ENCODE measurements at places on chromosomes 5 and 9.

DNA sequence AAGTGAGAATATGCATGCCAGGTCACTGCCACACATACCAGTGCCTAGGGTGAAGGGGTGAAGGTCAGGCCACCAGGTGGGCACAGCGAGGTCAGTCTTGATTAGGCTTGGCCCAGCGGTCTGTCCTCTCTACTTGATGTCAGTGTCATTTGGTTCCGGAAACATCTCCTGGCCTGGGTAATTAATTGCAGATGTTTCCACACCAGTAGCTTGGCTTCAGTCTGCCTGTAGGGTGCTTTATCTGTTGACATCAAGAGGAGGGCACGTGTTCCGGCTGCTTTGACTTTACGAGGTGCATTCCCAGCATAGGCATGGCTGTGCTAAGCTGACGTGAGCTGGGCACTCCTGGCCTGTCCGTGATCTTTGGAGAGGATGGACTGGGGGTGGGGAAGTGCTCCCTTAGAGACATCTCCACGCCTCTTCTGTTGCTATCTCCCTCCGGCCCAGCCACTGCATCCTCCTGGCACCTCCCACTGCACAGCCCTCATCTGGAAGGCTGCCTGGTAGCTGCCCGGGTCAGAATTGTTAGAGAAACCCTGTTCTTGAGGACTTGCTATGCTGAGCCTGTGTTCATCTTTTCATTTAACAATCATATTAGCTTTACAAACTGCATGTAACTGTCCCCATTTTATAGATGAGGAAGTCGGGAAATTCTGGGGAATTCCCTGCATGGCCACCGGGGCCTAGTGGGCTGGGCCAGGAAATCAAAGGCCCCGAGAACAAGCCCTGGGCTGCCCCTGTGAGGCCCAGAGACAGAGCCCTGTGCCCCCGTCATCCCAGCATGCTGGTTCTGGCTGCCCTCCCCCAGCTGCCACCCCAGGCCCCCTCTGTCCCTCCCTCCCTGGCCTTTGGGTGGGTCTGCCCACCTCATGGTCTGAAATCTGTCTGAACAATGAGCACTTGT is 29.1 kb downstream of the JADE2 start:
- DNase-seq = peak; percentile 61

DNA sequence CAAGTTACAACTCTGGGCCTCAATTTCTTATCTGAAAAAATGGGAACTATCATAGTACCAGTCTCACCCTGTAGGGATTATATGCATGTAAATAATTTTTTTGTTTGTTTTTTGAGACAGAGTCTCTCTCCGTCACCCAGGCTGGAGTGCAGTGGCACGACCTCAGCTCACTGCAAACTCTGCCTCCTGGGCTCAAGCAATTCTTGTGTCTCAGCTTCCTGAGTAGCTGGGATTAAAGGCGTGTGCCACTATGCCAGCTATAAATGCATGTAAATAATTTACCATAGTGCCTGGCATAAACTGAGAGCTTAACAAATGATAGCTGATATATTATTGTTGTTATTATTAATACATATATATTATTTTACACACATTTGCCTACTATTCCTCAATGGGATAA is 3.0 kb upstream of the ARHGAP26 start:
- DNase-seq = no peak

DNA sequence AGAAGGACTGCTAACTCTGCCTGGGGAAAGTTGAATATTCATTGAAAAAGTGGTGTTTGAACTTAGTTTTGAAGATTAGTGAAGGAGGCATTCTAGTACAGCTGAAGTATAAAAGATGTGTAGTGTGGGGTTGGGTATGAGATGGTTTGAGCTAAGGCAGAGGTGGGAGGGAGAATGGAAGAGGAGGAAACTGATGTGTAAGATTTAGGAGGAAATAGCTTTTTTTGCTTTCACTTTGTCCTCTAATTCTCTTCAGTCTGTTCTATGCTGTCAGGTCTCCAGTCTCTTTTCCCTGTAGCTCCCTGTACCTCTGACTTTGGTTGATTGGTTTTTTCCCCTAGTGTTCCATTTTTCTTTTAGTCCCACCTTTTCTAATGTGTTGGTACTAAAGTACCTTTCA is 9.0 kb downstream of the CREBRF start:
- no peak for DNase-seq

DNA sequence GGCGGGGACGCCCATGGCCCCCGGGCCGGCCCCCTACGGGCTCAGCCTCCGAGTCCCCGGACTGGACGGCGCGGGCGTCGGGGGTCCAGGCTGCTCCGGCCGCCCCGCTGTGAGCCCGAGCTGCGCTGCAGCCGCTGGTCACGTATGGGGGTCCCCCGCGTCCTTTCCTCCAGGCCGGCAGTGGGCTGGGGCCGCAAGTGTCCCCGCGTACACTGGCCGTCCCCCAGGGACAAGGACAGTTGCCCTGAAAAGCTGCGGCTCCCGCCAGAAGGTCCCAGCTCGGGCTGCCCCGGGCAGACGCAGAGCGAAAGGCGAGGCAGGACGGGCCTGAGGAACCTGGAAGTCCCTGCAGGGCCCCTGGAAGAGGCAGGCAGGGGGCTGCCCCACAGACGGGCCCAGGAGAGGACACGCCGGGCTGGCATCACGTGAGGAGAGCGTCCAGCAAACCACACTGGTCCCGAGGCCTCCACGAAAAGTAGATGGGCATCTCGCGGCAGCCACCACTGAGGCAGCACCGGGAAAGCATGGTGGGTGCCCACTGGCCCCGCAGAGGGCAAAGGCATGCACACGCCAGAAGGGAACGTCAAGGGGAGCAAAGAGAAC is 3.3 kb upstream of the NKD2 start:
- DNase-seq = no peak

- DNase-seq = no peak
Observed at GRCh38 chr5:81819556-81820317, 68.8 kb upstream of the SSBP2 start.

DNA sequence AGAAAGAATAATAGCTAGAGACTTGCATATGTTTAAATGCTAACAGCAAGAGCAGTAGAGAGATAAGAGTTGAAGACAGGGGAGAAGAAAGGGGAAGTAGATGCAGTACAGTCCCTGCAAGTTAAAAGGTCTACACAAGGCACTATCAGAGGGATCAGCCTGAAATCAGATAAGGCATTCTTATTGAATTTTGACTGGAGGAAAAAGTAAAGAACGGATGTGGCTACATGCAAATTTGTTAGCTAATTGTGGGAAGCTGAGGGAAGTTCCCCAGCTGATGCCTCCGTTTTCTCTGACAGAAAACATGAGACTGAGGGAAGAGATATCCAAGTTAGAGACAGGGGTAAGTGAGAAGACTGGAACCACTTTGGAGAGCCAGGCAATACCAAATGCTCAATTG is 12.9 kb upstream of the RHOBTB3 start:
- no peak for DNase-seq

DNA sequence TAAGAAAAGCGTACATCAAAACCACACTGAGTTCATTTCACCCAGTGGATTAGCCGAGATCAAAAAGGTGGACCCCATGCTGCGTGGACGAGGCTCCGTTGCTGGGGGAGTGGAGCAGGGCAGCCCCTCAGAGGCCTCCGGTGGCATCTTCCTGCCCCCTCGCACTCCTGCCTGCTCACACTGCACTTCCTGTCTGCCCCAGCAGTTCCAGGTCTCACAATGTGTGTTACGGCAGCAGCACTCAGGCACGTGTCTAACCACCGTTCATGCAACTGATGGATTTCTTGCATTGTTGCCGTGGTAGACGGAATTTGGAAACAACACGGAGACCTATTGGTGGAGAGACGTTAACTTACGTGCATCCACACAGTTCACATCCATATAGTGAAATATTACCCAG is 196.6 kb upstream of the OTULINL start:
- no peak for DNase-seq

DNA sequence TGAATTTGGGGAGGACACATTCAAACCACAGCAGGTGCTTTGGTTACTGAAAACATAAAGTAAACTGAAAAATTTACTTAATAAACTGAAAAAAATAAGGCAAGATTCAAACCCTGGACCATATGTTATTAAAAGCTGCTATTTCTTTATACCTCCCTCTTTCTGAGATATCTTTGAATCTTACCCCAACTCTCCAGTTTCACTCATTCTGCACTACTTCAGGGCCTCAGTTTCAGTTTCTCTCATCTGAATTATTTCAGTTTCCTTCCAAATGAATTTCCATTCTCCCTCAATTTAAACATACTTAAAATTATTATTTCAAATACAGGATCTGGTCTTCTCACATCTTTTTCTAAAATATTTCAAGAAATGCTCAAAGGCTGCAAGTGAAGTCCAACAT is 4.9 kb upstream of the OXCT1 start:
- no peak for DNase-seq

DNA sequence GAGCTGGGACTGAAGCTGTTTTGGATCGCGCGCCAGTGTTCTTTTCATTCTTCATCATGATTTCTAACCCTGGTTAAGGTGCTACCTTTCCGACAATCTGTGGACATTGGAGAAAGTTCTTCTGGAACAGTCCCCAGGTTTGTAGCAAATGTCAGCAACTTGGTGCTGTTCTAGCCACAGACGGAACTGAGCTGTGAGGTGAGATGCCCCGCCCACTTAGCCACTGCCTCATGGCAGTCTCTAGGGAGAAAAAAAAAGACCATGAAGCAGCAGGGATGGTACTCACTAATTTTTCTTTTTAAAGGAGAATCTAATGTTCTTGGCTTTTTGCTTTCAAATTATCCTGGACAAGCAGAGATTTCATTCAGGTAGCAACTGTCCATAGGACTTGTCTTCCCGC is 72.1 kb upstream of the STK32A start:
- no peak for DNase-seq

GRCh38 chr9:32294106-32294505 is 90.3 kb upstream of the ACO1 start:
- DNase-seq = no peak

DNA sequence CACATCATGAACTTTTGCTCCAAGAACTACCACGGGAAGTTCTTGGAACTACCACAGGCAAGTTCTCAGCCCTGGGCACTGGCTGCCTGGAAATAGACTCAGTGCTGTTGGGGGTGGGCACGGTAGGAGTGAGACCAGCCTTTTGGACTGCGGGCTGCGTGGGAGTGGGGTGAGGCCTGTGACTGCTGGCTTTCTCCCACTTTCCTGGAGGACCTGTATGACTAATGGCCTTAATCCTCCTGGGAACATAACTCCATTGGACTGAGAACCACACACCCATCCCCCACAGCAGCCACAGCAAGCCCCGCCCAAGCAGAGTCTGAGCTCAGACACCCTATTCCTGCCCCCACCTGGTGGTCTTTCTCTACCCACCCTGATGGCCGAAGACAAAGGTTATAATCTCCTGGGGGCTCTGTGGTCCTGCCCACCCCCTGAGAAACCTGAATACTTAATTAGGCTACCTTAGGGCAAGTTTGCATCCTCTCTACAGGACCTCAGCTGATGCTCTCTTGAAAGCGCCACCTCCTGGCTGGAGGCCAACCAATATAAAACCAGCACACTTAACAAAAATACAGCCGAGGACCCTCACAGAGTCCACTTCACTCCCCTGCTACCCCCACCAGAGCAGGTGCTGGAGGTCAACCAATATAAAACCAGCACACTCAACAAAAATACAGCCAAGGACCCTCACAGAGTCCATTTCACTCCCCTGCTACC is 112.6 kb downstream of the CACNA1B start:
- no peak for DNase-seq

- DNase-seq = no peak
Observed at GRCh38 chr9:37452611-37453010, 12.6 kb downstream of the ZBTB5 start.

DNA sequence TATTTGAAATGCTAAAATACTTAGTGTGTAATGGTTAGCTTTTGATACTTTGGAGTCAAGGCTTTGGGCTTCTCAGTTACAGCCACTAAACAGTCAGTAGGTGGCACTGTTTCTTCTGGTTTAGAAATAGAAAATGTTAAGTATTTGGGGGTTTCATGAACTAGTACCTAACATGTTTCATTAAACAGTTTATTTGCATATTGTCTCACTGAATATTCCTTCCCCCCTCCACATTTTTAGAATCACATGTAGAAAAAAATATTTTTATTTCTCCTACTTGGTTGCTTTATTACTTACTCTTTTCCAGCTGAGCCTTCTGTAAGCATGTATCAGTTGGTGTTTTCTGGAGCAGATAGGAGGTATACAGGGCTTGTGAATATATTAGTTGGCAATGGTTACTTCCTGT is 48.0 kb downstream of the IPO11 start:
- DNase-seq = peak; percentile 18

- DNase-seq = no peak
Observed at GRCh38 chr5:142957528-142957927, 187.4 kb downstream of the ARHGAP26 start.

- DNase-seq = no peak
Observed at GRCh38 chr5:133433641-133434040, 178.7 kb downstream of the FSTL4 start.

GRCh38 chr5:14444161-14444560 is 137.4 kb upstream of the OTULINL start:
- no peak for DNase-seq

- DNase-seq = no peak
Observed at GRCh38 chr9:72210522-72210921, 61.3 kb downstream of the GDA start.

GRCh38 chr9:77648234-77649108 is at the start of gene GNA14:
GNA14 (minus strand) TSS chr9:77648322; CDS start chr9:77647793, 529 bp downstream.
- no peak for DNase-seq

DNA sequence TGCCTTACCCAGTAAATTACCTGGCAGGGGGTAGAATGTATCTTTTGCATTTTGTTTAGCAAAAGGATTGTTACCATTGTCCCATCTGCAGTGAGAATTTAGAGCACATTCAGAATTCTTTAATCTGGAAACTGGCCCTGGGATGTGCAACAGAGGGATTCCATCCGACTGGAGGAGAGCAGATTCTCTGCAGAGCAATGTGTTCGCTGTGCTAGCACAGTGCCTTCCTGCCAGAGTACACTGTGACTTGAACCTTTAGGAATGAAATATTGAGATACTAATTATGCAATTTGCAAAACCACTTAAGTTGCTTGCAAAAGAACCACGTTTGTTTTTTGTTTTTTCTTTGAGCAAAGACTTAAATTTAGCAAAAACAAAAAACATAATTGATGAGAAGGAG is 22.5 kb upstream of the DMRT1 start:
- no peak for DNase-seq

- DNase-seq = peak; percentile 79
Observed at GRCh38 chr9:16417161-16417560, 453.3 kb downstream of the BNC2 start.

- DNase-seq = no peak
Observed at GRCh38 chr5:128553747-128554146, 15.7 kb upstream of the FBN2 start.

DNA sequence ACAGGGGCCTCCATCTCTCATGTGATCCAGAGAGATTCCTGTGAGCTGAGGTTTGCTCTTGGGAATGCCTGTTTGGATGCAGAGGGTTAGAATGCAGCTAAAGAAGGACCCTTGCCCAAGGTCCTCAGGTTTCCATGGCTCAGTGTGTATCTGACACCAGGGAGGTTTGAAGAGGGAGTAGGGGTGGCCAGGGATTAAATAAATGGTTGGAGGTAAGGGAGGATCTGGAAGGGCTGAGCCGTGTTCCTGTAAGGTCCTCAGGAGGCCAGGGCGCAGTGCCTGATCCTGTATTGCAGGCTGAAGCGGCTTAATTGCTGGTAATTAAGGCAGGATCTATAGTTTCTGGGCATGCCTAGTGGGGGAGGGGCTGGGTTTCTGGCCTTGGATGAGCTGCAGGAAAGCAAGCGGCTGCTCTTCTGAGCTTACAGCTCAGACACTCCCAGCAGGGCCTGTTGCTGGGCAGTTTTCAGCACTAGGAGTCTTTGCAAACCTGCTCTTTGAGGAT is 41.5 kb upstream of the MAP1B start:
- no peak for DNase-seq
